ENCODE measurements at places on chromosomes 6 and 20.

- DNase-seq = no peak
These were observed 35.3 kb downstream of the VSTM2L start for GRCh38 chr20:37938181-37938750.

DNA sequence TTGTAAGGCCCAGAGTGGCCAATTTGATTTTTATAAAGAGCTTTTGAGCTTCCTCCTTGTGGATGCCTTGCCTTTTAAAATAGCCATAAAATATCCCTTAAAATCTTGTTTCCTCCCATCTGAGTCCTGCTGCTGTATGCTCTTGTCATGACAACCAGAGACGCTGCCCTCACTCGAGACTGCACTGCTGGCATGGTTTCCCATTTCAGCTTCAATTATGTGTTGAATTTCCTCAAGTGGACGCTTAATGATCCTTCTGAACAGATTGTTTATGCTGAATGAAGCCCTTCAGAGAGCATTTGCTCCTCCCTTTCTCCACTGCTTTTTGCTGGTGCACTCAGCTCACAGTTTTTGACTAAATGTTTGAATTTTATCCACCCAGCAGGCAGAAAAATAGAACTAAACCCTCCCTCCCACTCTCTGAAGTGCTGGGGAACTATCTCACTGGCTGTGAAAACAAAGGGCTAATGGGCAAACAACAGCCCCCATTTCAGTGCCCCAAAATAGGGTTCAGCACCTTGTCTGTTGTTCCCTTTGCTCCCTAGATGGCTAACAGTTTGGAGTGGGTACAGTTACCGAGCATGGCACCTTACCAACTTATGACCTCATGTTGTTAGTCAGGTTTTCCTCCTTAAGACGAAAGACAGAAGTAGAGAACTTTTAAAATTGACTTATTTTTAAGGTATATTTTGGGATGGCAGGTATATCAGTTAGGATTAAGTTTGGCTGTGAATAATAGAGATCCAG lies 45.5 kb upstream of the RNF8 start:
- peak; percentile 93 for DNase-seq

- DNase-seq = no peak
These were observed 45.0 kb downstream of the DNAH8 start for GRCh38 chr6:38760097-38760496.

- no peak for DNase-seq
These were observed 169.7 kb upstream of the TNFAIP3 start for GRCh38 chr6:137697267-137697938.

DNA sequence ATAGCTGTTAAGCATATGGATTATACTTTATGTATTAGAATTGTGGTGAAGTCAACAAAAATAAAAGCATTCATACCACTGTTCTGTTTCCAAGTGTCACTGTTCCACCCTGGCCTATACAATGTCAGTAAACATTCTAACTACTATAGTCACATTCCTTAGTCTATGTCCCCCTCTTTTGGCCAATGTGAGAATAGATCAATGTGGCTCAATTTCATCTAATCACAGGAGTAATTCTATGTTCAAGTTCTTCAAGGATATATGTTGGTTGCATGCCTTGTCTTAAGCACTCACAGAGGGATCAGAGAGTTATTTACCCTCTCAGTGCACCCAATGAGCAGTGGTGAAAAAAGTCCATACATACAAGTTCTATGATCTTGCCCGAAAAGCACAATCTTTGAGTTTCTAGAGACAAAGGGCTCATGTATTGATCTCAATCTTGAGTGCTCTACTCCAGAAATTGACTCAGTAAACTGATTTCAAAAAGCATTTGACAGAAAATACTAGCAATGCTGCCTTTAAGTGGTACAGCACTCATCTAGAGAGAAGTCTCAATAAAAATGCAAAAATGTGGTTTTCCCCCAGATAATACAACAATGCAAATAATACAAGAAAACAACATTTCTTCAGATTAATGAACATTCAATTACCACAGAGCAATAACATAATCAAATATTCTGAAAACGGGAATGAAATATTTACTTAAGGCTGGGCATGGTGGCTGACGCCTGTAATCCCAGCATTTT lies 16.5 kb downstream of the SMLR1 start:
- no peak for DNase-seq

DNA sequence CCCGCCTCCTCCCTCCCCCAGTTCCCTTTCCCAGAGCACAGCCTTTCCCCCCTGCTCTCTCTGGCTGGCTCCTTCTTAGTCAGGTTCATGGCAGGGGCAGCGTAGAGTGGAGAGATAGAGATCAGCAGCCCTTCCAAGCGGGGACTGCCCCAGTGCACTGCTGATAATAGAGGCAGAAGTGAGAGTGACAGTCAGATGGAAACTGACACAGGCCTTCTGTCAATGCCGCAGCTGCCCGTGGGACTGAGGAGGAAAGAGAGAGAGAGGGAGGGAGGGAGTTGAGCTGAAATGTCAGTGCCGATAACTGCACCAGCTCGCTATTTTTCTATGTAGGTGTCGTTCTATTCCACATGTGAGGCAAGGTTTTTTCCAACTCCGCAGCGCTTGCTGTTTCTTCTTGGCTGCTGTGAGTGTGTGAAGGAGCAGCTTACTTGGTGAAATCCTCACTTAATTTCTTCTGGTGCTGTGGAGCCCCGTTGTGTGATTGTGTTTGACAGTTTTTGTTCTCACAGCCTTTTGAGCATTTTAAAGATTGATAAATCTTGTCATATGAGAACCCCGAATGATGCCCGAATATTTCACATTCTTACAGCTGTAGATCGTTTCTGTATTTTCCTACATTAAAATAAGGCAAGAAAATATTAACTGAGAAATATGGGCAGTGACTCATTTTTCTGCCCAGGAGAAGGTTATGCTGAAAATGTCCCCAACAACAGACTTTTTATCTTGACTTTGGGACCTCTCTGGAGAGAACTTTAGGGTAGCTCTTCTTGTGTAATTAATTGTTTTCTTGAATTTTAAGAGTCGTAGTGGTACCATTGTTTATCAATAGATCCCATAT lies 386.4 kb upstream of the MMS22L start:
- DNase-seq = no peak

DNA sequence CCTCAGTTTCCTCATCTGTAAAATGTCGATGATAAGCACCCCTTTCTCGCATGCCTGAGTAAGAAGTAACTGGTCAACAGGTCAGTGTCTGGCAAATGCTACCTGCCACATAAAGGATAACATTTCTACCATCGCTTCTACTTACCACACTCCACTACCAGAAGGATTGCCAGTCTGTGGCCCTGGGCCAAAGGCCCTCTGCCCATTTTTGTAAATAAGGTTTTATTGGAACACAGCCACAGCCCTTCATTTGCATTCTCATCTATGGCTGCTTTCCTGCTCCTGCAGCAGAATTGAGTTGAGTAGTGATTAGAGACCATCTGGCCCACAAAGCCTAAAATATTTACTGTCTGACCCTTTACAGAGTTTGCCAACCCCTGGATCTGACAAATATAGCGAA lies 121.8 kb downstream of the TOX2 start:
- DNase-seq = no peak

DNA sequence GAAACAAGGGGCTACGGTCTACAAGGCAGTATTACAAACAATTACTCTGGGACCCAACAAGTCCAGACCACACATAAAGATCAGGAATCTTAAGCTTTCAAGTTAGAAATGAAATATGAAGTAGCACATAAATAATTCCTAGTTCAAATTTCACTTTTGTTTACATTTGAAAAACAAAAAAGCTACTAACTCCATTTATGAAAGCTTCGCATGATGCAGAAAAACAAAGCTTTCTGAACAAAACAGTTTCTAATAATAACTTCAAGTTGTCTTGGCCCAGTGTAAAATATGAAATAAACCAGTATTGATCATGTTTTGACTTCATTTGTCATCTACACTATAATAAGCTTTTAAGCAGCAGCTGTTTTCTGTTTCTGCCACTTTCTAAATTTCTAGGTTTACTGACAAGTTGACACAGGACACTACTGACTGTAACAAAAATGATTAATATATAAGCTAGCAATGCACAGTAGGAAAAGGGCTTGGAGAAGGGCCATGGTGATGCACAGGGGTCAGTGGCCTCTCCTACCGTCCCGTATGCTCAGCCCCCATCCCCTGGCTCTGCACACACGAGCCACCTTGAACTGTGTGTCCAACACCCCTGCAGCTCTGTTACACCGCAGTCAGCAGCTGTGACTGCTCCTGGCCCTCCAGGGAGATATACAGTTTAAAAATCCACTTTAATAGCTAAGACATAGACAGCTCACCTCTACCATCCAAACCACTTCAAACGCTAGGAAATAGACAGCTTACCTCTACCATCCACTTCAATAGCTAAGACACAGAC lies 13.3 kb upstream of the RAB22A start:
- DNase-seq = peak; percentile 43

DNA sequence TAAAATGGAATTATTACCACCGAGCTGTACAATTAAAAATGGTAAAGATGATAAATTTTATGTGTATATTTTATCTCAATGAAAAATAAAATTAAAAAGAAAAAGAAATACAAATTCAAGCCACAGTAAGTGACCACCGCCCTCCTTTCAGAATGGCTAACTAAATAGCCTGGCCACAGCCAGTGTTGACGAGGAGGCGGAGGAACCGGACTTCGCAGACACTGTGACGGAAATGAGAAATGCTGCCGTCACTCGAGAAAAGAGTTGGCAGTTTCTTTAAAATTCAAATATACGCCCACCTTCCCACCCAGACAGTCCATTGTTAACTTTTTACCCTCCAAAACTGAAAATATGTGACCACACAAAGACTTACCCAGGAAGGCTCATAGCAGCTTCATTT lies 50.0 kb downstream of the FOXF2 start:
- no peak for DNase-seq

DNA sequence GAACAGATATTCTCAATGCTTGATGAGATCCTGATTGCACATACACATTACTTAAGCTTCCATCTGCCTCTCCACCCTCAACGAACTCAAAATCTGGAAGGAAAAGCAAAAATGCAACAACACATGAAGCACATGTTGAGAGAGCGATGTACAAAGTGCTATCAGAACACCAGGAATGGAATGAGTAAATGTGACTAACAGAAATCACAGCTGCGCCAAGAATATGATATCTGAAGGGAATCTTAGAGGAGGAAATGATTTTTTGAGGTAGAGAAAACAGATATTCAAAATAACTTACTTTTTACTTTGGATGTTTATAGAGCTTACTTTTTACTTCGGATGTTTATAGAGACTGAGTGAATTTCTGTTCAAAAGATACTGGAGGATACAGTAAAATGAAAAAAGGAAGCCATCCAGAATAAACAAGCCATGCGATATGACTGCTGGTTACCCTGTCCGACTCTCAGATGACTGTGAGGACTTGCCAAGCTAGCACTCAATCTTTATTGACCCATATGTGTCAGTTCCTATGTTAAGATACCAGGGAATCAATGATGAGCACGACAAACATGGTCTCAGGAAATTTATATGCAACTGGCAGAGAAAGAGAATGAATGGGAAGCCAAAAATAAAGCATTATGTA lies 102.0 kb downstream of the SMLR1 start:
- DNase-seq = no peak

- no peak for DNase-seq
These were observed 317.1 kb downstream of the ESR1 start for GRCh38 chr6:152124429-152125074.

DNA sequence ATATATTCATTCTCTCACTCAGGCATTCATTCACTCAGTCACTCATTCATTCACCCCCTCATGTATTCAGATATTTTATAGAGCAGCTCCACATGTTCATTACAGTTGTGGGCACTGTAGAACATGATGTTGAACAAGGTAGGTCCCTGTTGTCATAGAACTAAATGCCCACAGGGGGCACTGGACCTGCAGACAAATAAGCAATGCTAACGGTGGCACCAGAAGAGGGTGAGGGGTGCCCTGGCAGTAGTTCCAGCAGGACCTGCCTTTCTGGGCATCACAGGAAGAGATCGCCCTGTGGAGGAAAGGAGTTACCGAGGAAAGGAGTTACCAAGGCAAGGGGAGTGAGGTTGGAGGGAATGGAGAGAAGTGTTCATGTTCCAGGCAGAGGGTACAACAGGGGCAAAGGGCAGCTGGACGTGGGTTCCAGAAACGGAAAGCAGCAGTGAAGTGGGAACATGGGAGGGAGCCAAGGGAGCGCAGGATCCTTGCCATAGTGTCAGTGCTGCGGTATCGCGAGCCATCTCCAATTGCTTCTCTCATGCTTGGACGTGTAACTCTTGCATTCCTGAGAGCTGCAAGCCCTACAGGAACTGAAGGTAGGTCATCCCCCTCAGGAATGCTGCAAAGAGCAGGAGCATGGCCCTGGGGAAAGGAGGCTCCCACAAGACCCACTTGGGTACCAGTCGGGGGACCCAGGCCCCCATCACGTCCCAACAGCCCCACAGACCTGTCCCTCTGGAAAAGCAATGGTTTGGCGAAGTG lies 128.2 kb downstream of the EDN3 start:
- no peak for DNase-seq

DNA sequence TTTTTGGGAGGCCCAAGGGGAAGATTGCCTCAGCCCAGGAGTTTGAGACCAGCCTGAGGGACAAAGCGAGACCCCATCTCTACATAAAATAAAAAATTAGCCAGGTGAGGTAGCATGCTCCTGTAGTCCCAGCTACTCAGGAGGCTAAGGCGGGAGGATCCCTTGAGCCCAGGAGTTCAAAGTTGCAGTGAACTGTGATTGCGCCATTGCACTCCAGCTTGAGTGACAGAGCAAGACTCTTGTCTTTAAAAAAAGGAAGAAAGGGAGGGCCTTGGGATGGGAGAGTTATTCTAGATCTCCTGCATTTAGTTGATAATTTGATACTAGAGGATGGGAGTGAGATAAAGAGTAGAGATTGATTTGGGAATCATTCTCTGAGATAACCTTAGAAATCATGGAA lies 68.1 kb downstream of the ITCH start:
- no peak for DNase-seq

DNA sequence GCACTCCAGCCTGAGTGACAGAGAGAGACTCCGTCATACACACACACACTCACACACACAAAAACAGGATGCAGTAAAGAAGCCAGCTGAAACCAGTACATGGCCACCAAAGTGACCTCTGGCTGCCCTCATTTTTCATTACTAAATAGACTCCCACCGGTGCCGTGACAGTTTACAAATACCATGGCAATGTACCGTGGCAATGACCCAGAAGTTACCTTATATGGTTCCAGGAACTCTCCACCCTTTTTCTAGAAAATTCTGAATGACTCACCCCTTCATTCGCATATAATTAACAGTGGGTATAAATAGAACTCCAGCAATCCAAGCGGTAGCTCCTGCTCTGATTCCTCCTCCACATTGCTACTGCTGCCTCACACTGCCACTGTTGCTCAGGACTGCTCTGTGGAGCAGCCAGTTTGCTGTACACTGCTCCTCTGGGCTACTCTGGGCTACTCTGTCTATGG lies 57.7 kb downstream of the SNX5 start:
- DNase-seq = no peak

DNA sequence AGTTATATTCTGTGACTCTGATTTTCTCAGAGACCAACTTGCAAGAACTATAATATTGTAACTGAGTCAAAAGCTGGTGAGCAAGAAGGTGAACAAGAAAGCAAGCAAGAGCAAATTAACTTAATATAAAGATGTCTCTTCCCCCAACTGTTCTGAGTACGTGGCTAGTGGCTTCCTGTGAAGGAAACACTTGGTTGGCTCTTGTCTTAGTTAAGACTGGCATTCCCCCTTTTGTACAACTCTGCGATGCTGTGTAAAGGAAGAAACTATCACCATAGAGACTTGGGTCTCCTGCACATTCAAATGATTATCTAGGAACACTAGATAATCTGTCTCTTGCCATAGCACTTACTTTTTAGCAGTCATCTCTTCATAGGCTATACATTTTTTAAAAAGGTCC lies 47.3 kb upstream of the TNFAIP3 start:
- no peak for DNase-seq

- peak; percentile 28 for DNase-seq
These were observed 378.9 kb downstream of the PREX1 start for GRCh38 chr20:48448666-48449600.

- no peak for DNase-seq
These were observed 16.3 kb downstream of the SS18L1 start for GRCh38 chr20:62159839-62160238.
